Uterine smooth muscle cell (primary cell): ENCODE measurements at places on chromosomes 3 and 15. TPM values are rescaled to one million over a fixed set of nuclear protein-coding genes. Genes with fewer than 3 reads are reported as not detected.

Gene PLSCR5
- total RNA-seq: not detected in 2 replicates

Gene METTL6
- 30.1 and 36.4 TPM in 2 replicates for total RNA-seq

Gene PPIB
- total RNA-seq: 1,045 and 1,505 TPM in 2 replicates

Gene CCR4
- total RNA-seq: not detected in 2 replicates

Gene TNFAIP8L3
- total RNA-seq: 8.6 and 13.0 TPM in 2 replicates

Gene STXBP5L
- under 0.01 TPM in 1 of 2 replicates, not detected in the other for total RNA-seq

Gene XIRP1
- not detected in 2 replicates for total RNA-seq

Gene CYP8B1
- total RNA-seq: under 0.01 TPM in 1 of 2 replicates, not detected in the other

Gene KIF7
- total RNA-seq: 14.1 and 18.0 TPM in 2 replicates

Gene MCTP2
- total RNA-seq: 2.2 and 4.1 TPM in 2 replicates

Gene VIPR1
- total RNA-seq: not detected in 2 replicates

Gene SKOR1
- 0.11 and 0.12 TPM in 2 replicates for total RNA-seq

Gene EPHB3
- 4.5 and 8.5 TPM in 2 replicates for total RNA-seq

Gene GOLGA6L10
- 0.11 and 1.00 TPM in 2 replicates for total RNA-seq

Gene IGF2BP2
- 50.6 and 52.6 TPM in 2 replicates for total RNA-seq

Gene CPB1
- total RNA-seq: not detected in 2 replicates

Gene ITPKA
- total RNA-seq: 18.1 and 25.0 TPM in 2 replicates

Gene ARHGAP31
- total RNA-seq: 5.1 and 5.8 TPM in 2 replicates

Gene MRPL46
- 16.9 and 18.7 TPM in 2 replicates for total RNA-seq

Gene NR1I2
- total RNA-seq: 0.12 TPM in 1 of 2 replicates, not detected in the other

Gene FEZF2
- total RNA-seq: not detected in 2 replicates

Gene EPHA3
- 1.9 and 2.2 TPM in 2 replicates for total RNA-seq

Gene LHFPL4
- not detected in 2 replicates for total RNA-seq

Gene GOLGA6L7
- total RNA-seq: not detected in 2 replicates

Gene SLC12A8
- 3.2 and 6.9 TPM in 2 replicates for total RNA-seq

Gene RYR3
- not detected in 2 replicates for total RNA-seq

Gene SERPINI1
- total RNA-seq: 1.4 and 1.7 TPM in 2 replicates

Gene C3orf85
- total RNA-seq: not detected in 2 replicates

Gene PLAAT1
- total RNA-seq: 0.66 TPM in 1 of 2 replicates, not detected in the other

Gene GXYLT2
- 6.1 and 16.1 TPM in 2 replicates for total RNA-seq

Gene CACNA2D3
- total RNA-seq: not detected in 2 replicates

Gene SERPINI2
- not detected in 2 replicates for total RNA-seq

Gene SPATA12
- total RNA-seq: 0.11 TPM in 1 of 2 replicates, not detected in the other

Gene IL17RD
- 6.5 and 11.6 TPM in 2 replicates for total RNA-seq

Gene CYP19A1
- 0.12 and 0.55 TPM in 2 replicates for total RNA-seq

Gene ATP8B4
- total RNA-seq: 2.1 and 9.9 TPM in 2 replicates

Gene ZNF660
- total RNA-seq: 0.55 and 1.7 TPM in 2 replicates

Gene C2CD4A
- total RNA-seq: 0.12 TPM in 1 of 2 replicates, not detected in the other

Gene GOLGA8A
- total RNA-seq: 29.4 and 37.6 TPM in 2 replicates

Gene LRRIQ4
- total RNA-seq: 0.11 TPM in 1 of 2 replicates, not detected in the other

Gene HCLS1
- total RNA-seq: 2.1 and 2.5 TPM in 2 replicates

Gene DPPA2
- total RNA-seq: not detected in 2 replicates

Gene FAM107A
- total RNA-seq: under 0.01 TPM in 1 of 2 replicates, not detected in the other

Gene GP5
- under 0.01 TPM in 1 of 2 replicates, not detected in the other for total RNA-seq

Gene RPS17
- 1,039 and 1,359 TPM in 2 replicates for total RNA-seq

Gene SAMMSON
- 0.11 and 0.25 TPM in 2 replicates for total RNA-seq

Gene RLBP1
- not detected in 2 replicates for total RNA-seq

Gene GOLGA8Q
- 1.9 and 2.2 TPM in 2 replicates for total RNA-seq

Gene DISP2
- total RNA-seq: under 0.01 and 0.12 TPM in 2 replicates

Gene XCR1
- total RNA-seq: under 0.01 TPM in 1 of 2 replicates, not detected in the other
